Stimulated activated CD4-positive, alpha-beta T cell treated with anti-CD3 and anti-CD28 coated beads, Interleukin-1b, Interleukin-23, amount 100 ng/mL, for 1 hour (primary cell): ENCODE measurements at places on chromosomes 1 and 21.

GRCh38 chr1:35111106-35111505, 31.9 kb downstream of the ZMYM1 start:
- DNase-seq = no peak

- DNase-seq = no peak
Measured at GRCh38 chr1:56355422-56355821, 223.9 kb downstream of the PLPP3 start.

- no peak for DNase-seq
Measured at GRCh38 chr1:201397675-201398074, 1.4 kb downstream of the LAD1 start.

- no peak for DNase-seq
Measured at GRCh38 chr1:179090522-179090921, 8.7 kb downstream of the TOR3A start.

DNA sequence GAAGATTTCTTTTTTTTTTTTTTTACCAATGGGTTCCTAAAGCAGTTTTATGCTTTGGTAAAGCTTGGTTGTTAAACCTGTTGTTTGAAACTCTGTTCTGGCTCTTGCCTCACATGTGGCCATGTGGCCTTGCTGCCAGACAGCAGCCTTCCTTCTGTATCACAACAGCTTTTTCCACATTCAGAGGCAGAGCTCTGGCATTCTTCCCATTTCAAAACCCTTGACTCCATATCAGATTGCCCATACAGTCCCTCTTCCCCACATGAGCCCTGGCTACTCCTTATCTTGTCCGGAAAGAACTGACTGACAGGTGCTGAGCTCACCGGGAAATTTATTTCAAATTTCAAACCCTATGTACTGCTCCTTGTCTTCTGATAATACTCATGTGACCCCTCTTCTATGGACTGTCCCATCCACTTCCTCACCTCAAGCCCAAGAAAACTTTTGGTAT, 38.5 kb upstream of the LAX1 start:
- no peak for DNase-seq

GRCh38 chr1:46133181-46133658, 791 bp upstream of the PIK3R3 start:
- no peak for DNase-seq

GRCh38 chr1:201112926-201113325, 700 bp upstream of the CACNA1S start:
- DNase-seq = no peak

DNA sequence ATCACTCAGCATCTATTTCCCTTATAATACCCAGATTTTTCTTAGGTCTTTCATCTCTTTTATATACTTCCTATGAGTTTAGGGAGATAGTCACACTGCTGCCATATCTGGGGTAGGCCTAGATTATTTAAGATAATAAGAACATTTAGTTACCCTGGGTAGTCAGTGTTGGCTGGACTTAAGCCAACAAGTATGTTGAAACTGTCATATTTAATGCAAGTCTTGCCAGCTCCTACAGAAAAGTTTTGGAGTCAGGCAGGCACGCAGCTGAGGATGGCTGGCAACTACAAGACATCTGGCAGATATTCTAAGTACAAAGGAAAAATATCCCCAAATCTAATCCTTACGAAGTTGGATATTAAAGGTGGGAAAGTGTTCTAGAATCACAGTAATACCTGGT, 19.2 kb upstream of the DEPDC1 start:
- DNase-seq = no peak

DNA sequence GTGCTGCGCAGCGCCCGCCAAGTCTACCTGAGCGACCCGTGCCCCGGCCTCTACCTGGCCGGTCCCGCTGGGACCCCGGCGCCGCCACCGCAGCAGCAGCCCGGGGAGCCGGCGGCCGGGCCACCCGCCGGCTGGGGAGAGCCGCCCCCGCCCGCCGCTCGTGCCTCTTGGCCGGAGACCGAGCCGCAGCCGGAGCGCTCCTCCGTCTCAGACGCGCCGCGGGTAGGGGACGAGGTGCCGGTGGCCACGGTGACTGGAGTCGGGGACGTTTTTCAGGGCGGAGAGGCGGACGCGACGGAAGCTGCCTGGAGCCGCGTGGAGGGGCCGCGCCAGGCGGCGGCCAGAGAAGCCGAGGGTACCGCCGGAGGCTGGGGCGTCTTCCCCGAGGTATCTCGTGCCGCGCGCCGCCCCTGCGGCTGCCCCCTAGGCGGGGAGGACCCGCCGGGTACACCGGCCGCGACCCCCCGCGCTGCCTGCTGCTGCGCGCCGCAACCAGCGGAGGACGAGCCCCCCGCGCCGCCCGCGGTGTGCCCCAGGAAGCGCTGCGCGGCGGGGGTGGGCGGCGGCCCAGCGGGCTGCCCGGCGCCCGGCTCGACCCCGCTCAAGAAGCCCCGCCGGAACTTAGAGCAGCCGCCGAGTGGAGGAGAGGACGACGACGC, 646 bp downstream of the IER5 start:
- no peak for DNase-seq

- DNase-seq = no peak
Measured at GRCh38 chr1:46606255-46606965, 2.3 kb upstream of the MKNK1 start.

- DNase-seq = no peak
Measured at GRCh38 chr21:37615962-37616361, 249.4 kb downstream of the DYRK1A start.

DNA sequence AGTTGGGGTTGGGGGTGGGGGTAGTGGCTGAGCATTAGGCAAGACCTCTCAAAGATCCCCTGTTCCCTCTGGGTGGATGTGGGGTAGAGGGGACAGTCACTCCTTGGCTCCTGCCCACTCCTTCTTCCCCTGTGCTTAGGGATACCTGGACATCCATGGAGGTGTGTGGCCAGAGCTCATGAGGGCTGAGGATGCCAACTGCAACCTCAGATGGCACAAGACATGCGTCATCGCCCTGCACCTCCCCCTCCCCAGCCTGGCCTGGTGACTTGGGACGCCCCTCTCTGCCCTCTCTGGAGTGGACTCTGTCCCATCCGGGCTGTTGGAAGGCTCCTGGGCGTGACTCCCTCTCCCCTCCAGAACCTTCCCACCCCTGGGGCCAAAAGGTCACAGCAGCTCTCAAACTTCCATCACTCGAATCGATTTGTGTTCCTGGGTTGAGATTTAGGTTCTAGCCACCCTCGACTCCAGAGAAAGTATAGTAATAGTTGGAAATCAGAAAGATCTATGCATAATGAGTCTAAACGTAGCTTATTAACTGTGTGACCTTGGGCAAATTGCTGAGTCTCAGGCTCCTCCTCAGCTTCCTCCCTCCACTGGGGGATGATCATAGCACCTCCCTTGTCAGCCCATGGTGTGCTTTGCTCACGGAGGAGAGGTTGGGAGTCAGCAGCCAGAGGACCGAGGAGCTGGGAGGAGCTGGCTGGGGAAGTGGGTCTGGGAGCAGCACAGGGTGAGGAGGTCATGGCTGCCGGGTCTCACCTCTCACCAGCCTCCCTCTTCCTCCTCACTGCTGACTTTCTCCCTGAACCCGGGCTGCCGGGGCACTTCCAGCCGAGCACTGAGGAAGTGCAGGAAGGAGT, 2.2 kb upstream of the PTPN7 start:
- DNase-seq = no peak

DNA sequence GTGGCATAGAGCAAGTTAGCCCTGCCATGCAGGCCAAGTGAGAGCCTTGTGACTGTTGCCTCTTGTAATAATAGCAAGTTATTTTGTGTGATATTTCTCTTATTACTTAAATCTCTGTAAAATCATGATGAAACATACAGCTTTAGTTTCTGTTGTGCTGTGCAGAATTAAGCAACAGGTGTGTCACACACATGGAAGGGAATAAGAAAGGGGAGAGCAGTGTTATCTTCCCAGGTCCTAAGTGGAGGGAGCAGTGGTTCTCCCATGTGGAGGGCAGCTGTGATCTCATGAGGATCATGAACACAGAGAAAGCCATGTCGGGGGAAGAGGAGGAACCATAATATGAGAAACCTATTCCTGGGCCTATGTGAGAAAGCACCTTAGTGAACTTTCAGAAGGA, 25.2 kb upstream of the SCYL3 start:
- no peak for DNase-seq
